AML-193 (cell line): ENCODE measurements at places on chromosomes 7 and 10.

GRCh38 chr7:94398841-94399240 is 4.1 kb downstream of the COL1A2 start:
- no peak for DNase-seq

DNA sequence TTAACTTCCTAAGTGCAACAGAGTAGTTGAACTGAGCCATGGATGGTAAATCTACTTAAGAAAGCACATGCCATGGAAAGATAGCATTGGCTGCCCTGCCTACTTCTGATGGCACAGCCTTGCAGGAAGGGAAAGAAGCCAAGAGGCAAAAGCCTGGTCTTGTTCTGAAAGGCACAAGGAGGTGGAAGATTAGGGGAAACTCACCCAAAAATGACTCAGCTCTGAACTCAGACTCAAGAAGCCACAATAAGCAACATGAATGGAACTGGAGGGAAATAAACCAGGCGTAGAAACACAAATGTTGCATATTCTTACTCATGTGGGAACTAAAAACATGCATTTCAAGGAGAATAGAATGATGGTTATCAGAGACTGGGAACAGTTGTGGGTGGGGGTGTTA is 20.8 kb upstream of the ALOX5 start:
- DNase-seq = peak; percentile 33

- no peak for DNase-seq
Observed at GRCh38 chr10:130511766-130512165, 375.6 kb downstream of the GLRX3 start.

GRCh38 chr7:64880322-64881297 is 22.5 kb upstream of the ZNF273 start:
- DNase-seq = no peak

DNA sequence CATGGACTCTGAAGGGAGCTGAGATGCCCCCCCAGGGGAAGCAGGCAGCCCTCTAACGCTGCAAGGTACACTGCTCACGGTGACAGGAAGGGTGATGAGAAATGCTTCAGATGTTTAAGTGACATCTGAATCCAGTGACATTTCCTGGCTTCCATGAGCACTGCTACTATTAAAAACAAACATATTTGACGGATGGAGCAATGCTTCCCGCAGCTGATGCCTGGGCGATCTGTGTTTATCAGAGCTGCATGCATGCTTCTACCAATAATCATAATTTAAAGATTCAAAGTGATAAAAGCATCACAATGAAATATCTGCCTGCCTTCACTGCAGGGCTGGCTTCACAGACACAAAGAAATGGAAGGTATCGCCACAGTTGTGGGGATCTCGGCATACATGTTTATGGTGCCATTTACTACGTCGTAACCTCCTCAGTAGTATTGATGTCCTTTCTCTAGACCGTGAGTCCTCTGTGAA is 66.1 kb upstream of the AOAH start:
- DNase-seq = no peak

DNA sequence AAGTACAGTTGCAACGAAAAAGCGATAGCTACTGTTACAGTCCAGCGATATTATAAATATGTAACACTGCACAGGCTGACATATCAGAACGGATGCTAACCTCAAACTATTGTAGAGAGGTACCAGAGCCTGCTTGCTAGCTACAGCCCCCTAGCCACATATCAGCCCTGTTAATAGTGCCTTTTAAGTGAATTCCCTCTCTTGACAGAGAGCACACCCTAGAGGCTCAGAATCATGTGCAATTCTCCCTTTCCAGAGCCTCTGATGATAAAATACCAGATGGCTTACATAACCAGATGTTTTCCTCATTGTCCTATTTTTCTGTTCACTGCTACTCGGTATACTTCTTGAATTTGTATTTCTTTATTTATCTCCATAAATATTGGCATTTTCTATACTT is 960.7 kb upstream of the CELF2 start:
- no peak for DNase-seq

DNA sequence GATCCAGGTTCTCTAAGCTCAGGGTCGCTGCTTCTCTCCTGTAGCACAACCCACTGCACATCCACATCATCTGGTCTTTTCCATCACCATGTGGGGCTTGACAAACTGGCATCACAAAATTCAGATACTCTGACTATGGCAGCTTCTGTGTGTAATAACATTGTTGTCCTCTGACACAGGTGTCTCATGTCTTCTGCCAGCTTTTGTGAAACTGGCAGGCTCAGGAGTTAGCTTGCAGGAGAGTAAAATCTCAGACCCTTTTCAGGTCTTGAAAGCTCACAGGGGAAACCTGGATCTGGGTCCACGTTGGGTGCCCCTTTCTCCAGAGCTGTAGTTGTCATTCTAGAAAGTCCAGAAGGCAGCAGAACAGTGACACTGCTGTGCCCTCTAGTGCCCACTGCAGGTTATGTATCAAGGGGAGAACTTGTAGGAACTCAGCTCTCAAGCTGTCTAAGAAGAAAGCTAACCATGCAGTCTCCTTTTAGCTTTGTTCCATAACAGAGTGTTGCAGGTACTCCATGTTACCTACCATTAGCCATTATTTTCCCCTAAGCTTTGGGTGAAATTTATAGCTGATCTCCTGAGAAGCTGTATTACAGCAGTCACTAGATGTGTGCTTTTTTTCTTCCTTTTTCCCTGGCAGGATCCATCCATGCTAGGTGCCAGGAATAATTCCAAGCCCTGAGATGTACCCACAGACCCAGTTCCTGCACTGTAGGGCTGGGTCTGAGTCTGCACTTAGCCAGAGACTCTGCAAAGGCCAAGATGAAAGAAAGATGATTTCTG is 102.7 kb downstream of the ZNF248 start:
- peak; percentile 17 for DNase-seq

DNA sequence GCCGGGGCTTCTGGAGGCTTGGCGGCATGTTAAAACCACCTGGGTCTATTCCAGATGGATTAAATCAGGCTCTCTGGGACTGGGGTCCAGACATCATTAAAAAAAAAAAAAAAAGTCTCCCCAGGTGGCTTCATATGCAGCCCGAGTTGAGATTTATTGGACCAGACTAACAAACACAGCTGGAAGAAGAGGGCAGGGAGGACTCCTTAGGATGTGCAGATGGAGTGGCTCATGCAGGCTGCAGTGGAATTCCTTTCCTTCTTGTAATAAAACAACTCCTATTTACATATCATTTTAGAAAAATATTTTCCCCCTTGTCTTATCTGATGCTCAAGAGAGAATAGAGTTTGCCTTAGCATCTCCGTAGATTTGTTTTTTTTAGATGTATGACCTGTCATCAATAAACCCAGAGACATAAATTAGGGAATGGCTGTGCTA is 238.1 kb downstream of the CAMK1D start:
- DNase-seq = no peak
